ENCODE measurements at places on chromosomes 7 and 10.

GRCh38 chr7:55557666-55558188 lies 14.6 kb downstream of the VOPP1 start:
- DNase-seq = no peak

GRCh38 chr7:68420342-68421192 lies 1177.7 kb upstream of the AUTS2 start:
- no peak for DNase-seq

GRCh38 chr7:130091999-130092398 lies 21.7 kb downstream of the KLHDC10 start:
- no peak for DNase-seq

GRCh38 chr7:54015251-54015650 lies 526.9 kb upstream of the VSTM2A start:
- DNase-seq = no peak

GRCh38 chr10:102384606-102385429 lies 10.7 kb upstream of the NFKB2 start:
- DNase-seq = no peak

GRCh38 chr10:115674496-115674895 lies 581.3 kb downstream of the ATRNL1 start:
- no peak for DNase-seq
